ENCODE measurements at places on chromosomes 2 and 18.

DNA sequence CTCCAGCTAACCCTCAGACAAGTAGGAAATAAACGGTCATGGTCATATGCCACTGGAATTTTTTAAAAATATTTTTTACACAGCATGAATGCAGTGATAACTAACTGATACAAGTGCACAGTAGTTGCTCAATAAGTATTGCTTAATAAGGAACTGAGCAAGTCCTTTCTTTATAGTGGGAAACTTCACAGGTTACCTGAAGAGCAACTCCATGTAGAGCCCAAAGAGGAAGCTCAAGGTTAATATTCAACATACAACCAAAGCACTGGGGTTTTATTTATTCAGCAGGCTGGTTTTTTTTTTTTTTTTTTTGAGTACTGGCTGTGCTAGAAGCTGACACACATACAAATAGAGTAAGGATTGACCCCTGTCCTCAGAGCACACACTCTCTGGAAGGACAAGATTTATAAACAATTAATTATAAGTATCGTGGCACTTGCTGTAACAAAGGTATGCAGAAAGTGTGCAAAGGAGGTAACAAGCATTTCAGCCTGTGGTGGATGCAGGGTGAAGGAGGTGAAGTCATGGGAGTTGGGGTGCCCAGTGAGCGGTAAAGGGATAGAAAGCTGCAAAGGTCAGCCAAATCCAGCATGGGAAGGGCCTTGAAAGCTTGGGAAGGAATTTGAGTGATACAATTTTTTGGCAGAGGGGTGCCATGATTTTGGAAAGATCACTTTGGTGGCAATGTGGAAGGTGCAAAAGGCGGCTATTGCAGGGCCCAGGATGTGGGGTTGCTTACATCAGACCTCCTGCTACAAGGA is 52.7 kb downstream of the ATOH8 start:
- no peak for DNase-seq

DNA sequence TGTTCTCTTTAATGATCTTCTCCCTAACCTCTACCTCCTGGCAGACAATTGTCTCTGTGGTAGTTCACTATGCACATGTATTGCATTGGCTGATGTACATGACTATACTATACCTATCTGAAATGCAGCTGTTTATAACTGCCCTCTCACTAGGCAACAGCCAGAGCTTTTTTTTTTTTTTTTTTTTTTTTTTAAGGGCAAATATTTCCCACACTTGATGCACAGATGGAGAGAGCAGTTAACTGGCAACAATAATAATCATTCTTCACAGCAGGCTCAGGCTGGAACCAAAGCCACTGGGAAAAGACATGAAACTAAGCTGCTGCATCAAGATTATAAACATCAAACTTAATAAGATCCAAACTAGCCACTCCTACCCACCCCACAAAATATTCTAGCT is 707.7 kb downstream of the LRP1B start:
- no peak for DNase-seq

GRCh38 chr2:134154246-134154645 is 99.6 kb upstream of the MGAT5 start:
- no peak for DNase-seq

GRCh38 chr2:96556441-96557330 is 20.1 kb downstream of the ARID5A start:
- DNase-seq, result no peak

DNA sequence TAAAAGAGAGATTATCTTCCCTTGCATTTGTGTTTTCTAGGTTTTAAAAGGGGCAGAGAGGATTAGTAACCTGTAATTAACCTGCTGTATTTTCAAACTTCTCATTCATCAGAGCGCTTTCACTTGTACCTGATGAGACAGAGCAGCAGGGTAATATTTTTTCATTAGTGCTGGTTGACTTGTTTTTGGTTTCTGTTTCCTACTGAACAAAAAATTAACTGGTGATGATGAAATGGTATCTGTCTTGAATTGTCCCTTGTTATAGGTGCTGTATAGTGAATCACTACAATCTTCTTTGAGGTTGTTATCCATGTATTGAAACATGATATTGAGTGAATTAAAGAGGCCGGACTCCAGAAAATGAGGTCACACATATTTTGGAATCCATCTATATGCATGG is 37.9 kb downstream of the CDH20 start:
- DNase-seq, result no peak

GRCh38 chr2:80302314-80303005 is 2.1 kb downstream of the LRRTM1 start:
- DNase-seq, result no peak

DNA sequence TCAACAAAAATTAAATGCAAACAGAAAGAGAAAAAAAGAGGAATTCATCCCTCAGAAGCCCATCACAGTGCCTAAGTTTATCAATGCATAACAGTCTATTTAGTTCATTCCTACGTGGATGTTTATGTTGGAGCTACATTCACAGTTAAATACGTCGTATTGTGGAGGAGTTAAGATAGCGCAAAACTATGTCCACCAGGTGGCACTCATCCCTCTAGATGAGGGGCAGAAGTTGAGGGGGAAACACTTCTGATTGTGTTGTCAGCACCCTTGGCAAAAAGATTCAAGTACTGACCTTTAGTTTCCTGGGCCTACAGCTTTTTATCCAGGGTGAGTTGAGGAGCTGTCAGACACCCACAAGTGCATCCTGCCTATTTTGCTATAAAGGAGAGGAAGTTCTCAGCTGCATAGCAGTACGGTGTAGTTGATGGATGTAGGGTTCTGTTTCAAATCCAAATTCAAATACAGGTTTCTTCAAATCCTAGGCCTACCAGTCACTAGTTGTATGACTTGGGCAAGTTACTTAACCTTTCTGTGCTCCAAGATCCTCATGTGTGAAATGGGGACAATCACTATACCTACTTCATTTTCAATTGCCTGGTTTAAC is 26.8 kb upstream of the MYO1B start:
- DNase-seq, result no peak

DNA sequence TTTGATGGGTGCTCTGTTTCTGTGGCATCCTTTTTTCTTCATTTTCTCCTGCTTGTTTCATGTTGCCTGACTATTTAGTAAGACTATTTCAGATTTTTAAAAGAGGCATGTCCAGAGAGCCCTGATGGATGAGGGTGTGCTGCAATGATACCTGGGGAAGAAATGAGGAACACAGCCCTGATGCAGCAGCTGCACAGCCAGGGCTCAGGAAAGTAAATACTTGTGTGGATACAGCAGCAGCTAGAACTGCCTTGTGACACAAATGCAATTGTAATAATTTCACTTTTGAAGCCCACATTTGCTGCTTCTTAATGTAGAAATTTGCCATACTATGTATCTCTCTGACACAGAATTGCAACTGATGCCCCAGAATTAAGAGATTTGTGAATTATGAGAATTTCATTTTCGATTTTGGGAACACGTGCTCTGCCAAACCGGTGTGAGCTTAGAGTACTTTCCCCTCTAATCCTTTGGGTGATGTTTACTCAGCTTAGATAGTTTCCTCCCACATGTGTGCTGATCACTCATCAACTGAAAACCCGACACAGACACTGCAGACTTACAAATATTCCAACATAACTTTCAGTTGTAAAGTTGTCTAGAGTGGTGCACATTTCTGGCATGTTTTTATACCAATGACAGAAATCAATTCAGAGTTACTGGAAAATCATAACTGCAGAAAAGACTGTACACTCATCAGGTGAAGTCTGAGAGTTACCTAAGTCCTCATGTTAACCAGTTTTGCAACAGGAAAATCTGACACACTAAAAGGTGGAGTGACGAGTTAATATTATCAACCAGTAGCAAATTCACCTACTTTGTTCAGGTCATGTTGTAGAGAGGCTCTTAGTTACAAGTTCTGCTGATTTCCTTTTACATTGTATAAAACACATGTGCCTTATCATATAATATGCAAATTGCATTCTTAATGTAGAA is 383.4 kb downstream of the CBLN2 start:
- no peak for DNase-seq

Measured in caudate nucleus (tissue), 63 donors.